Calu3 (cell line): ENCODE measurements at places on chromosomes 5 and 9. TPM values are rescaled to one million over a fixed set of nuclear protein-coding genes. Genes with fewer than 3 reads are reported as not detected.

GRCh38 chr9:98931600-98932389 lies 11.9 kb upstream of the COL15A1 start:
- H3K4me1 ChIP-seq = no peaks in the 10 kb centered on the region
- H3K36me3 ChIP-seq = no peaks in the 10 kb centered on the region
- no peak overlapping the region for H3K27ac ChIP-seq
- no peak overlapping the region for H3K4me3 ChIP-seq
- no peak for DNase-seq

DNA sequence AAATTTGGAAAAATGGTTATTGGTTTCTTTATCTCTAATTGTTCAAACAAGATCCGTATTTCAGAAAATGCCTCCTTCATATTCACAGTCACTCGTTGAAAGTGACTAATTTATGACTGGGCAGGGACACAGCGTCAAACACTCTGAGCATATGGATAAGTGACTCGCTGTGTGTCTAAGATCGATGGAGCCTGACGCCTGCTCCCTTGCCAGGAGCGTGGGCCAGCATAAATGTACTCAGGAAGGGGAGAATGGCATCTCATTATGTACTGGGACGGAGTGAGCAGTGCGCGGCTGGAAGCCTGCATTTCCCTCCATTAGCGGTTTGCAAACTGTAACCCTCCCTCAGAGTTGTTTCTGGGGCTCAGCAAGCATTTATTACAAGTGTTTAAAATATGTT lies 79.8 kb upstream of the CAST start:
- no peaks in the 10 kb centered on the region for H3K36me3 ChIP-seq
- DNase-seq = peak; percentile 41
- H3K4me1 ChIP-seq = peaks cover 9% of the 10 kb centered on the region
- peaks cover 22% of the 10 kb centered on the region for H3K27me3 ChIP-seq
- H3K4me3 ChIP-seq = no peak overlapping the region
- H3K27ac ChIP-seq = no peak overlapping the region

Gene FAM53C
- 36.1 and 38.5 TPM in 2 replicates for total RNA-seq

Gene FOXD4L4
- 1.5 and 1.8 TPM in 2 replicates for total RNA-seq

- H3K36me3 ChIP-seq = peaks cover 20% of the 10 kb centered on the region
- H3K27me3 ChIP-seq = peaks cover 87% of the 10 kb centered on the region
- no peak overlapping the region for H3K27ac ChIP-seq
- DNase-seq = no peak
- H3K4me1 ChIP-seq = peaks cover 28% of the 10 kb centered on the region
- H3K4me3 ChIP-seq = no peak overlapping the region
Observed at GRCh38 chr5:1006656-1007071, 1.9 kb upstream of the NKD2 start.

GRCh38 chr5:107724642-107725041 lies 53.9 kb upstream of the EFNA5 start:
- no peaks in the 10 kb centered on the region for H3K4me1 ChIP-seq
- H3K27ac ChIP-seq = no peak overlapping the region
- H3K27me3 ChIP-seq = peaks cover 38% of the 10 kb centered on the region
- no peak for DNase-seq
- no peaks in the 10 kb centered on the region for H3K36me3 ChIP-seq
- H3K4me3 ChIP-seq = no peak overlapping the region

GRCh38 chr9:134983074-134983473 lies 65.4 kb upstream of the FCN1 start:
- H3K4me3 ChIP-seq = no peak overlapping the region
- peaks cover 18% of the 10 kb centered on the region for H3K27me3 ChIP-seq
- H3K27ac ChIP-seq = no peak overlapping the region
- DNase-seq = no peak
- no peaks in the 10 kb centered on the region for H3K36me3 ChIP-seq
- H3K4me1 ChIP-seq = no peaks in the 10 kb centered on the region

DNA sequence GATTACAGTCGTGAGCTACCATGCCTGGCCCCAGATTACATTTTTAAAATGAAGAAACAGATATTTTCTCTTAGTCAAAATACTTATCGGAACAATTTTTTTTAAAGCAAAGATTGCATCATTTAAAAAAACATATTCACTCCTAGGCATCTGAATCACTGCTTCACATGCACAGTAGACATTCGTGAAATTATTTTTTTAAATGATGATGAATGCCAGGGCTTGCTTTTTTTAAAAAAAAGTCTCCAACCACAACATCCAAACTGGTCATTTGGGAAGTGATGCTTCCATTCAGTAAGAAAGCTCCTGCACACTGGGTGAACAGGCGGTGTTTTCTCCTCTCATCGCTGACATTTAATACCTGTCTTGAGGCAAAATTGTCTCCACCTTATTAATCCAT lies 223.0 kb upstream of the DMRT1 start:
- no peaks in the 10 kb centered on the region for H3K27me3 ChIP-seq
- no peak for DNase-seq
- no peak overlapping the region for H3K27ac ChIP-seq

Gene DMRT3
- total RNA-seq = not detected in 2 replicates

Gene FBP1
- 6.5 and 7.7 TPM in 2 replicates for total RNA-seq

GRCh38 chr5:89071941-89072331 lies 189.0 kb upstream of the MEF2C start:
- no peak for DNase-seq
- H3K36me3 ChIP-seq = peaks cover 5% of the 10 kb centered on the region
- peak overlapping the region; percentile 84 for H3K27ac ChIP-seq
- H3K27me3 ChIP-seq = no peaks in the 10 kb centered on the region
- H3K4me1 ChIP-seq = peaks cover 25% of the 10 kb centered on the region

Gene PDCD1LG2
- total RNA-seq = not detected in 2 replicates

Gene ARL14EPL
- 0.66 and 1.2 TPM in 2 replicates for total RNA-seq

DNA sequence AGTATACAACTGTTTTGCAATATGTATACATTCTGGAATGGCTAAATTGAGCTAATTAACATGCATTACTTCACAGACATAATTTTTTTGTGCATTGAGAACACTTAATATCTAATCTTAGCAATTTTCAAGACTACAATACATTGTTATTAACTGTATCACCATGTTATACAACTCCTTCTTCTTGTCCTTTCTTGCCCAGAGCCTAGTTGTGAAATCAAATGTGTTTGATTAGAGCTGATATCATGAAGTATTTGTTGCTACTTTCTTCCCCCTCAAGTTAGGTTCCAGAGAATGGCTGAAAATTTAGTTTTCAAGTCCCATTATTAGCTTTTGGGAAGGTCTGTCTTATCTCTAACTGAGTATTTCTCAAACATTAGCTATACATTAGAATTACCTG lies 607.8 kb downstream of the PSAT1 start:
- no peaks in the 10 kb centered on the region for H3K4me1 ChIP-seq
- H3K27ac ChIP-seq = no peak overlapping the region
- DNase-seq = no peak
- no peak overlapping the region for H3K4me3 ChIP-seq

Gene GHR
- total RNA-seq = 0.45 and 0.69 TPM in 2 replicates

- DNase-seq = peak; percentile 16
- no peaks in the 10 kb centered on the region for H3K36me3 ChIP-seq
- peaks cover 29% of the 10 kb centered on the region for H3K4me1 ChIP-seq
- peak overlapping the region; percentile 27 for H3K27ac ChIP-seq
Observed at GRCh38 chr9:104856413-104856941, 71.5 kb downstream of the ABCA1 start.

GRCh38 chr9:61673247-61673646 lies 483.4 kb downstream of the SPATA31A7 start:
- H3K27me3 ChIP-seq = no peaks in the 10 kb centered on the region
- H3K4me3 ChIP-seq = no peak overlapping the region
- no peak for DNase-seq
- no peaks in the 10 kb centered on the region for H3K4me1 ChIP-seq
- no peak overlapping the region for H3K27ac ChIP-seq

GRCh38 chr9:122366074-122366660 lies 4.7 kb upstream of the PTGS1 start:
- H3K36me3 ChIP-seq = no peaks in the 10 kb centered on the region
- H3K27ac ChIP-seq = no peak overlapping the region
- no peak overlapping the region for H3K4me3 ChIP-seq
- no peak for DNase-seq
- no peaks in the 10 kb centered on the region for H3K4me1 ChIP-seq
- no peaks in the 10 kb centered on the region for H3K27me3 ChIP-seq

DNA sequence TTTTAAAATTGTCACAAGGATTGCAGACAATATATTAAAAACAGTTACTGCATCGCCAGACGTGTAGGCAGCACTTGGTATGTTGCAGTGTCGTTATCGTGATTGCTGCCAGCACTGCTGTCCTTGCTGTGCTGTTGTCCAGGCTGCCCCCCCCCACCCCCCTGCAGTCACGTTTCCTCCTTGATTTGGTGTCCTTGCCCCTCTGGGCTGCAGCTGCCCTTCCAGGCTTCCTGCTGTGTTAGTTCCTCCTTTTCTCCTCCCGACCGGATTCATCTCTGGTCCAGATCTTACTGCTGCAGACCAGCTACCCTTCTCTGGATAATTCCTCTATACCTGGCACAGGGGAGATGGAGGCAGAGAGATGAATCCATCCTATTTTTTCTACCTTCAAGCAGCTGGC lies 298.9 kb downstream of the TRIM32 start:
- H3K27me3 ChIP-seq = no peaks in the 10 kb centered on the region
- no peak overlapping the region for H3K4me3 ChIP-seq
- DNase-seq = no peak
- no peak overlapping the region for H3K27ac ChIP-seq

DNA sequence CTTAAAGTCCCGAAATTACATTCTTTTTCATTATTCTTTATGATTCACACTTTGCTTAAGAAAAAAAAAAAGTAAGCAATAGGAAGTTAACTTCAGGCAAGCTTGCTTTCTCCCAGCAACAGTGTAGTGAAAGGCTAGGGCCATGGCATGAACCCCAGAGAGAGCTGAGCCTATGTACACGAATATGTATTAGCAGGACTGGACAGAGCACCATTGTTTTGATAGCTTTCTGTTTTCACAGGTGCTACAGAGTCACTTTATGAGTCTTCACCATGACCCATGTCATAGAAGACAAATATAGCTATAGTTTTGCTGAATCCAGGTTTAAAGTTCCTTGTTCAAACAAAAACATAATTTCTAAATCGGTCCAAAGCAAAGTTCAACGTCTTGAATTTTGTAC lies 199.2 kb downstream of the ADAMTSL1 start:
- H3K27ac ChIP-seq = no peak overlapping the region
- no peaks in the 10 kb centered on the region for H3K4me1 ChIP-seq
- no peak for DNase-seq

- no peak overlapping the region for H3K27ac ChIP-seq
- no peak overlapping the region for H3K4me3 ChIP-seq
Observed at GRCh38 chr5:26553079-26553478, 485.3 kb downstream of the CDH9 start.

- DNase-seq = no peak
- H3K36me3 ChIP-seq = no peaks in the 10 kb centered on the region
- no peaks in the 10 kb centered on the region for H3K27me3 ChIP-seq
- H3K27ac ChIP-seq = no peak overlapping the region
- H3K4me1 ChIP-seq = no peaks in the 10 kb centered on the region
Observed at GRCh38 chr9:20490246-20490834, 132.0 kb downstream of the MLLT3 start.

Gene MLANA
- not detected in 2 replicates for total RNA-seq

- no peak overlapping the region for H3K27ac ChIP-seq
- peaks cover 12% of the 10 kb centered on the region for H3K36me3 ChIP-seq
- H3K4me1 ChIP-seq = peaks cover 25% of the 10 kb centered on the region
- no peak for DNase-seq
Observed at GRCh38 chr9:133125941-133126696, 5.1 kb upstream of the RALGDS start.

Gene ARHGEF39
- total RNA-seq = 14.2 and 15.4 TPM in 2 replicates
